ENCODE measurements at places on chromosomes 2 and 18. TPM values are rescaled to one million over a fixed set of nuclear protein-coding genes. Genes with fewer than 3 reads are reported as not detected.

DNA sequence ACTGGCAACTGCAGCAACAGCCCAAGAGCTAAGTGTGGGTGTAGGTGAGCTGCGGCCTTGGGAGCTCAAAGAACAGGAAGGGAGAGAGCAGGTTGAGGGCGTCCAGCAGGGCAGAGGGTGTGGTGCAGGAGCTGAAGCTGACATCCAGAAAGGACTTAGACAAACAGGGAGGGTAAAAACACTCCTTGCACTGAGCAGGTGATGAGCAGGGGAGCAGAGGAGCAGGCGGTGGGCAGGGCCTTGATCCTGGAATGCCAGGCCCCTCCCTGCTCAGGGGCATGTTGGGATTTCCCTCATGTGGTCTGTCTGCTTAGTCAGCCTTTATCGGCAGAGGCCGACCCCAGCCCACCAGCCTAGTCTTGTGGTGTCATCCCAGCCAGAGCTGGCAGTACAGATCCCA, 63.6 kb downstream of the VSNL1 start:
- DNase-seq = no peak

Gene ADCYAP1
- total RNA-seq = not detected

Gene GALNT13
- total RNA-seq = under 0.01 TPM

- peak; percentile 76 for DNase-seq
Measured at GRCh38 chr2:231687133-231687852, 21.0 kb upstream of the PTMA start.

GRCh38 chr18:50719471-50720324, 100.1 kb downstream of the MRO start:
- DNase-seq = no peak

Gene NCKAP5
- total RNA-seq = 0.05 TPM

DNA sequence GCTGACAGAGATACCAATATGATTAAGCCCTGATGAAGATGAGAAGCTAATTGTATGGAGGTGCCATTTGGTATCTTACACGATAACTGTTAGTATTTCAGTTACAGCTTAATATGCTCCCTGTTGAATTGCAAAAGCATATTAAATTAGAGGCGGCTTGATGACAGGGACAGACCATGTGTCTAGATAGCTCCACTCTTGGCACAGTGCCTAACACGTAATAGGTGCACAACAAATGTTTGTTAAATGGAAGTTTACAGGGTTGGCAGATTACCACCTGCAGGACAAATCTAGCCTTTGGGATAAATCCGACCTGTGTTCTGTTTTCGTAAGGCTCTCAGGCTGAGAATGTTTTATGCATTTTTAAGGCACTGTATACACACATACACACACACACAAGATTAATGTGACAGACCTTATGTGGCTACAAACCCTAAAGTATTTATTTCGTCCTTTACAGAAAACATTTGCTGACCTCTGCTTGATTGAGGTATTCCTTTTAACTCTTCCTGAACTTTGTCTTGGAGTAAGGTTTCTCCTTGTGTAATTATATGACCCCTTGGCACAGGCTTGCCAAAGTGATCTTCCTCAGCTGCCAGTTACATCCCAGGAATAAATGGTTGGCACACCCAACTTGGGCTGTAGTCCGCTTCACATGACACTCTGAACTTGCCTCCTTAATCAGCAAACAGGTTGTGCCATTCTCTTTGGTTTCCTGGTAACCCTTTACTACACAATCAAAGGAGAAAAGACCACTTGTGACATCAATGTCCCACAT, 348.9 kb downstream of the HRH4 start:
- no peak for DNase-seq

Gene MC4R
- not detected for total RNA-seq

DNA sequence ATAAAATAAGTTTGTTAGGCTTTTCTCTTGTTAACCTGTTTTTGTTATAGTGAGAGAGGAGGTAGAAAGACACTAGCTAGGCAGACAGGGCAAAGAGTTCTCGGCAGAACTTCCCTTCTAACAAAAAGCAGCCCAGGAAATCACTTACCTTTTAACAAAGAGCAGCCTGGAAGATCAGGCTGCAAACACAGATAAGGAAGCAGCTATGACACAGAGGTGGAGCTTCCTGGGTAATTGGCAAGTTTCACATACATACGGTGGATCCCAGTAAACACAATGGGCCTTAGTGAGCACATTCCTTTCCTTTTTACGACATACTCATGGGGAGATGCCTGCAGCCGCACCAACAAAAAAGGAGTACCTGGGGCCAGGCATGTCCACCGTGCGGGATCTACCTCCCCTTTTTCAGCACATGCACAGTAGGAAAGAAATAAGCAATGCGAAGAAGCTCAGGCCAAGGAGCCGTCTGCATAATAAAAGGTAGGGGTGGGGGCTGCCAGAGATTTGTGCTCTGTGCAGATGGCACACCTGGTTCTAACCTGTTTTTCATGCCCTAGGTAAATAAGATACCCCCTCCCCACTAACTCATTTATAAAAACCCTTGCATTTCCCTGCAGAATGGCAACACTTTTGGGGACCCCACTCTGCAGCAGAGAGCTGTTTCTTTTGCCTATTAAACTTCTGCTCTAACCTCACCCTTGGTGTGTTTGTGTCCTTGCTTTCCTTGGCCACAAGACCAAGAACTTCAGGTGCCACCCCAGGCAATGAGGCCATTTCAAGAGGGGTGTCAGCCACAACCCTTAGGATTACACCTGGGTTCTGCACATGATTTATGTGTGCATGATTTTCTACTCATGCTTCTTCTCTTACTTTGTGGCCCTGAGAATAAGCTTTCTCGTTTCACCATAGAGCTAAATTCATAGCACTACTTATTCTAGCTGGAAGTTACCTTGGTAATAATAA, 26.5 kb downstream of the MDH1 start:
- peak; percentile 41 for DNase-seq

DNA sequence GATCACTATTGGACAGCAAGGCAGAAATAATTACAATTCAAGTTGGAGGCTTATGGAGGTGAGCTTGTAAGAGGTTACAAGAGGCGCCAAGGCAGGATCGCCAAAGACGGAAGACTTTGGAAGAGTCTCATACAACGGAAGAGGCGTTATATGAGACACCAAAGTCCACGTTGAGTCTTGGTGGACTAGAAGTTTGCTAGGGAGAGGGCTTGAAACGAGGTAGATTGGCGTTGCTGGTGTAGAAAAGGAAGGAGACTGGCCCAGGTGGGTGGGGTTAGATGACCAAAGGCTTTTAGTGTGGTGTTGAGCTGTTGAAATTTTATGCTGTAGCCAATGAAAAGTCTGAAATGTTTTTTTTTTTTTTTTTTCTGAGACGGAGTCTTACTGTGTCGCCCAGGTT, 1.4 kb downstream of the MSH2 start:
- DNase-seq = no peak

GRCh38 chr2:117815946-117816345, 1.5 kb downstream of the DDX18 start:
- no peak for DNase-seq

- DNase-seq = peak; percentile 55
Measured at GRCh38 chr2:218516614-218517013, 51.5 kb downstream of the USP37 start.

DNA sequence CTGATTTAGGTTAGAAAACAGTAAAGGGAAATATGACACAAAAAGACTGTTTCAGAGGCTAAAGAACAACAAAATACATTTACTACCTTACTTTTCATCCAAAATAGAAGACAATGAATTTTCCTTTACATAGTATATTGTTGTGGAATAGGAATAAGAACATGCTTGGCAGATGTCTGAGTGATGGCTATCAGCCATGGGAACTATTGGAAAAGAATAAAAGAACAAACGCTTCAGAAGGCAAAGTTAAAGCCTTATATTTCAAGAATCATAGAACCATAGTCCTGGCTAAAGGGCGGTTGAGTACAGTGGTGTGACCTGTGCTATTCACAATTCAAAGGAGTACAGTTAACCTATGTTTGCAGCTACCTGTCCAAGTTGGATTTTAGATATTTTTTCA, 73.9 kb upstream of the NRXN1 start:
- DNase-seq = no peak

Data from dermis blood vessel endothelial cell (primary cell).